ENCODE measurements at places on chromosomes 16 and 17.
A peak's percentile ranks its signal among the peaks of the same experiment; 100 is the strongest.

GRCh38 chr16:8611886-8612600 lies 9.5 kb upstream of the METTL22 start:
- DNase-seq, result no peak

- no peak for DNase-seq
Observed at GRCh38 chr17:57834146-57834741, 15.6 kb downstream of the MRPS23 start.

- DNase-seq, result no peak
Observed at GRCh38 chr16:27618606-27619327, 68.8 kb downstream of the KATNIP start.

DNA sequence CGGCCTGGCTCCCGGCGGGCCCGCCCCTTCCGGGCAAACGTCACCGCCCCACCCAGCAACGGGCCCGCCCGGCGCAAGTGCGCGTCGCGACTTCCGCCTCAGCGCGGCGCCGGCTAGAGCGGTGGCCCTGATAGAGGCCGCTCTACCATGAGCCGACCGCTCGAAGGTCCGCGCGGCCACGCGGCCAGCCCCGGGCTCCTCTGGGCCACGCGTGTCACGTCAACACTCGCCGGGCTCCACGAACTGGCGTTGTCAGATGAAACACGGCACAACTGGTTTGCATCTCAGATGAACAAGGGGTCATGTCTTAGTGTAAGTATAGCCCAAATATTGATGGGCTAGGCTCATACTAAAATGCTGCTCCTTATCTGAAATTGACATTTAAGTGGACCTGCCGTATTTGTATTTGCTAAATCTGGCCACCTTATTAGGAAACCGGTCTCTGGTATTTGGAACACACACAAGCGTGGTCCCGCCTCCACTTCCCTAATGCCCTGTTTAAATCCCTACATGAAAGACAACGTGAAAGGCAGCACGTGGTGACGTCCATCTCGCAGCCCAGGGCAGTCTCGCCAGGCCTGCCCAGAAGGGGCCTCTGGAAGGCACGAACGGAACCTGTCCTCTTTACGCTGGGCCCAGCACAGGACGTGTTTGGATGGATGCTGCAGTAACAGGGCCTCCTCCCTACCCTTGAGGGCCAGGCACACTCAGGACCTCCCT lies at the start of gene ZNF598:
Gene ZNF598 (minus strand): TSS at position 31 of the 720 bp plus-strand sequence.
- DNase-seq, result peak; percentile 41

DNA sequence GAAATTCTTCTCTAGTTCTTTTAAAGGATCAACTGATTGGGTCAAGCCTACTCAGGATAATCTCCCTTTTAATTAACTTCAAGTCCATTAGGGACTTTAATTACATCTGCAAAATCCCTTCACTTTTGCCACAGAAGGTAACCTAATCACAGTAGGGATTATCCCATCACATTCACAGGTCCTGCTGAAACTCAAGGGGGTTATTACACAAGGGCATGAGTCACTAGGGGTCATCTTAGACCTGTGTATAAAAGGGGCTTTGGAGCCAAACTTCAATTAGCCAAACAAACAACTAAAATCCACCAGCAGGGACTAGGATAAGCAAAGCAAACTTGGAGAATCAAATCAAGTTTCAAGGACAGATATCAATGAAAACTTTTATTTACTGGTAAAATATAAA lies 19.4 kb downstream of the CIAPIN1 start:
- no peak for DNase-seq
